ENCODE measurements at places on chromosomes 4 and X.

DNA sequence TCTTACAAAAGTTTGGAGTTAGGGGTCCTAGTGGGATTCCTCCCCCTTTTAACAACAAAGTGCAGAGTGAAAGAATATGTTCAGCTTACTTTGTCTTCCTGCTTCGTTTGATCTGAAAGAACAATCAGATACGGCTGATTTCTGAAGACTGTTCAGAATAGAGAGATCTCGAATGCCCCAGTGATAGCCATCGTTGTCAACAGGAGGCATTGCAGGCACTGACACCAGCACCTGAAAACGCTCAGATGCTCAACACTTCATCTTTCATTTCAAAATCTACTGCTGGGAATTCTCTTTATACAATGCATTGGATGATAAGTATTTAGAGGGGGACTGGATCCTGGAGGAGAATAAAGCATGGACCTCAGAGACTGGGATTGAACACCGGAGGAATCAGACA, 186.3 kb upstream of the TENM3 start:
- DNase-seq: no peak

DNA sequence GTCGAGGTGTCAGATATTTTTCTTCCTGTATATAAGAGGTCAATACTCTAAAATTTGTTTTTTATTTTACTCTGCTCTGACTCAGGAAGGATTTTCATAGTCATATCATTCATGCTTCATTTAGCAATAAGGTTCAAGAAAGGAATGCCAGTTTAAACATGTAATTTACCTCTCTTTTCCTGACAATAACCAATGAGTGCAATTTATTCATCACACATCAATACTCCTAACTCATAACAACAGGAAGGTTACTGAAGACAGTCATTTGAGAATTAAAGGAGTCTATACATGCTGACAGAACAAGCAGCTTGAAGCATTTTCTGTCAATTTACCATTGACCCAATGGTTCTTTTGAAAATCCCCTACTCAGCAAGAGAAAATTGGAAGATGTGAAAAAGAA, 190.3 kb upstream of the RPS6KA3 start:
- no peak for DNase-seq

DNA sequence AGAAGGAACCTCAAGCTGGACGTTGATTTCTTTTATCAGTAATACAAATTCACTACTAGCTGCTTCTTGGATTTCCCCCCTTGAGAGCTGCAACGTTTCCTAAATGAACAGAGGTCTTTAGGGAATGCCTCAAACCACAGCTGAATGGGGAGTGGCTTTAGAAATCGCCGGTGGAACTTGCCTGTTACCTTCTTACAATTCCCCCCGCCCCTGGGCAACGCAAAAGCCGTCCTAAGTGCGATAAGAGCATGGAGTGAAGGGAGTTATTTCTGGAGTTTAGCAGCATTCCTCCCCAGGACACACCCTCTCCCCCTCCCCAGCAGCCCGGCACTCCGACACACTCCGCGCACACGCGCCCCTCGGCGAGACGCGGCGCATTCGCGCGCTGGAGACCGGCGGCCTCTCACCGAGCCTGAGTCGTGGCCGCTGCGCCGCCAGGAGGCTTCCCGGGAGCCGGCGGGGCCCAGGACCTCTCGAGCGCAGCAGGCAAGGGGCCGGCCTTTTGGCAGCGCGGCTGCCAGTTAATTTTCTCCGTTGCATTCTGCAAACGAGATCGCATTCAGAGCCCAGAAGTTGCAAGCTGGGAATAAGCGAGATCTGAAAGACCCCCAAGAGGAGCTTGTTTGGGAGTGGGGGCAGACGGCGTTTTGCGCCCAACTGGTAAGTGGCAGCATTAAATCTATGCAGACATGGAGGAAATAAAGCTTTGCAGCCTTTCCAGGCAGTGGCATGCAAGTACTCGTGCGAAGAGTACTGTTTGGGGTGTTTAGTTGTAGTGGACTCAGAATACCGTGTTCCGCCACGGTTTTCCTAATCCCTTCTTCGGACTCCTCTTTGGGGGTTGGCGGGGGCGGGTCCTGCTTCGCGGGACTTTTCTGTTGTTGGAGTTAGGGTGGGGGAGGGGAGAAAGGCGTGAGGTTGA, 134.7 kb downstream of the PALLD start:
- peak; percentile 25 for DNase-seq

DNA sequence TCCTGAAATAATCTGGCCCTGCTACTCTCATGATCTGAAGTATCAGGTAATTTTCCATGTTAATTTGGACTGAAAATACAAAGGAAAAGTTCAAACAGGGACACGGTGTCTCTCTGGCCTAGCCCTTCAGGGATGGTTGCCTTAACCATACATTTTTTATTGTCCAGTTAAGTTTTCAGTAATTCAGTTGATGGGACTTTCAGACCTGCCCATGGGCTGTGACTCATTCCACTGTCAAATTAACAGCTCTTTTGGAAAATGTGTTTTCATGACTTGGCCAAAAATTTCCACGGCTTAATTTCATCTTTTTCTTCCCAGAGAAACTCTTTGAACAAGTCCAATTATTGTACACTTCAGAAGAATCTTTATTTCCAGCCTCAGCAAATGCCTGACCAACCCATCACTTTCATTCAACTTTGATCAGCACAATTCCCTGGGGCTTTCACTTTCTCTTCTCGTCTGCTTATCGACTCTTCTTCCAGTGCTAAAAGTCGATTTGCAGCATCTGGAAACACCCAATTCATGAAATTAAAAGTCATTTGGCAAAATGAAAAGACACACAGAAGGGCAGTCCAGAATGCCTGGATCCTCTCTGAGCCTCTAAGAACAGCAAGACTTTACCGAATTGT, 293.9 kb downstream of the RAB28 start:
- no peak for DNase-seq

DNA sequence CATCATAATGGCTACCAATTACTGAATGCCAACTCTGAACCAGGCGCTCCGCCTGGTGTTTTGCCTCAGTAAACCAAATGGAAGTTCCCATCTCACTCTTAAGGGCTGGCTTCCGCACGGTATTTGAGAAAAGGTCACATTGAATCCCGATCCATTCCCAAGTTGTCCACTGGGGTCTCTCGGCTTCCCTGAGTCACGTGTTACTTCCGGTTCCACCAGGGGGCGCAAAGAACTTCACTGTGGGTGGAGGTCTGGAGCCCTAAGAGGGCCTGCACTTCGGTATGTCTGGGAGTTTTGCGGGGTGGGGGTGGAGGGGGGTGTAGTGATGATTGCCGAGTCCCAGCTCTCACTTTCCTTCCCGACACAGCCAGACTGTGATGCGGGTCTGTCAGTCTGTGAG, 13.4 kb upstream of the NHS start:
- peak; percentile 18 for DNase-seq

DNA sequence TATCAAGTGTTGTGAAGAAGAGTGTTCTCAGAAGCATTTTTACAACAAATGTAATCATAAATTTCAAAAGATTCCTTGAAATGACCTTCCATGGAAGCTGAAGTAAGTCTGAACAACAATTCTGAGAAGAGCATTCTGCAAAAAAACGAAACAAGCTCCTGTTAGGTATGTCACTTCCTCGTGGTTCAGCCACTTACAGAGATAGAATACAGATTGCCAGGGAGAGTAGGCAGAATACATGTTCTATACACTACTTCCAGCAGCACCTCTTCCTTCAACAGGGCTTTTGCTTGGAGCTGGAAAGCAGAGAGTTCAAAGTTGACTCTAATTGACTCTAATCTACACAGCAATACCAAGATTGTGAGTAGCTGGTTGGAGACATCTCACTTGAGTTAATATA, 274.5 kb downstream of the ADGRA3 start:
- DNase-seq: no peak

GRCh38 chr4:15586066-15586465, 69.1 kb downstream of the FBXL5 start:
- DNase-seq: peak; percentile 36

DNA sequence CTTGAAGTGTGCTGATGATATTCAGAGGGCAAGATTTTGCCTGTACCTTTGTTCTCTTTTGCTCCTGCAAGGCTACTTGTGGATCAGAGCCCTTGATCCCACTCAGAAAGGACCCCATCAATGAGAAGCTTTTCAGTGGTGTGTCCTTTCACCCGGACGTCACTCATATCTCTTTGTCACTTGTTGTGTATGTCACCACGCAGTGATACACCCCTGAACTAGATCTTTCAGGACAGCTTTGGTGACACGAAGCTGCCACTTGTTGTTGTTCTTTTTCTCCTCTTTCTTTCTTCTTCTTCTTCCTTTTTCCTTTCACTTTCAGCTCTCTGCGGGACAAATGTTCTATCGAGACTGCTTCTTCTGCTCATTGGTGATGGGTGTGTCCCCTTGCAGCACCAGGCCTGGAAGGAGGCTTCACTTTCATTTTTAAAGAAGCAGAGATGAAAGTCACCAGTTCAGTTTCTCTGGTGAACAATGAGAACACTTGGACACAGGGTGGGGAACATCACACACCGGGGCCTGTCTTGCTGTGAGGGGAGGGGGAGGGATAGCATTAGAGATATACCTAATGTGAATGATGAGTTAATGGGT, 83.6 kb downstream of the NBDY start:
- peak; percentile 66 for DNase-seq

- DNase-seq: no peak
Measured at GRCh38 chr4:8108261-8108660, 50.4 kb downstream of the ABLIM2 start.

GRCh38 chrX:53239474-53239873, 14.5 kb upstream of the KDM5C start:
- DNase-seq: peak; percentile 41

DNA sequence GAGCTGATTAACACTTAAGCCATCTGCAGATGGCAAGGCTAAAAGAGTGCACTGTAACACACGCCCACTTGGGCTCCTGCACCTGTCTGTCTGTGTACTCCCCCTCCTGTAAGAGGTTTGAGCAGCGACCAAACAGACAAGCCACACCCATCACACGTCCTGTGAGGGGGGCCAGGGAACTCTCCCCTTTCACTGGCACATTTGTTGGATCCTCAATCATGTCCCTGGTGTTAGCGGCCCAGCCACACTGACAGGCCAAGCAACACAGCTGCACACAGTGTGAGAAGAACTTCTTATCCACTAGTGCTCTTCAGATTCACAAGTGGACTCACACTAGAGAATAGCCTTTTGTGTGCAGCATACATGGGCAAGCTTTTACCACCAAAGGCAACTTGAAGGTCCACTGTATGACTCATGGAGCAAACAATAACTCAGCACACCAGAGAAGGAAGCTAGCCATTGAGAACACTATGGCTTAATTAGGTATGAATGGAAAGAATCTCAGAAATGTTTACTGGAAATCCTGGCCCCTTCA, 29.1 kb upstream of the UTP14A start:
- DNase-seq: no peak

DNA sequence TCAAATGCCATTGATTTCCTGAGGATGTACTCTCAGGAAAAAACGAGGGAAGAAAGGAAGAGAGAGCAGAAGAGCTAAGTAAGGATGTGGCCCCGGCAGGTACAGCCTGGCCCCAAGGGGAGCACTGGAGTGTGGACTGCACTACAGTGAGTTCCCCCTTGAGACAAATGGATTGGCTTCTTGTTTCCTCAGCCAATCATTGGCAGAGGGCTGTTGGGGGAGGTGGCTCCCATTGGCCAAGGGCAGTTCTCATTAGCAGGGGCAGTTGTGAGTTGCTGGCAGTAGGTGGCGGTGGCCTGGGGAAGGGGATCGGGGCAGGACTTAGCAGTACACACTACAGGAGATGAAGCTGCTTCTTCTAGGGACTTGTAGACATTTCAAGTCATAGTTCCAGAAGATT, 24.1 kb upstream of the OCIAD2 start:
- DNase-seq: no peak

DNA sequence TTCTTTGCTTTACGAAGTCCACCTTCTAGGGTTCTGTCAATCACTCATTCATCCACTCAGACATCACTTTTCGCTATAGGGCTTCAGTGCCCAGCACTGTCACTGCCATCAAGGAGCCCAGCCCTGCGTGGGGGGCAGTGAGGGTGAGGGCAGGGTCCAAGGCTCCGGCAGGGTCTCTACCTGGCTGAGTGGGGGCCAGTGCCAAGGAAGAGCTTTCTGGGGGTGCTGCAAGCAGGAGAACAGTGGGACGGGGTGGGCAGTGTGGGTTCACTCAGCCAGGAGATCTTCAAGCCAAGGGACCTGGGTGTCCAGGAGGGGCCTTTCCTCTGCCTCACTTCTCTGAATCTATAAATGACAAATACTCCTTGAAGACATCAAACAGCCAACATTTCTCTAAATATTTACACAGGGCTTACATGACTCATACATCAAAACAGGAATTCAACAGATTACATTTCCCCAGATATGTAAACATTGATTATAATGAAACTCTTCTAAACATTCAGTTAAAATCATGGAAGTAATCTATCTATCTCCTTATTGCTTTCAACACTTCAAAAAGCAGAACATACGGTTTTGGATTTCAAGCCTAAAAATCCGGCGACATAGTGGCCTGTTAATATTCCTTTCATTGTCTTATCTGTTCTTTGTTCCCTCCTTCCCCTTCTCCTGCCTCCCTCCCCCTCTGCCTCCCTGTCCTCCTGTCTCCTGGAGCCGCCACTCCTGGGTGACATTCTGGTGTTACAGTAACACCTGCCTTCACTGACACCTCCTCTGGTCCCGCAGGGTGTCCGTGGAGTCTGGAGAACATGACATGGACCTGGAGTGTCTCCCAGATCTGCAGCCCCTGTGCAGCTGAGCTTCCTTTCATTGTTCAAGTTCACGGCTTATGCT, 94.4 kb upstream of the ADRA2C start:
- no peak for DNase-seq

- no peak for DNase-seq
Measured at GRCh38 chrX:43560247-43560946, 95.7 kb upstream of the MAOA start.

DNA sequence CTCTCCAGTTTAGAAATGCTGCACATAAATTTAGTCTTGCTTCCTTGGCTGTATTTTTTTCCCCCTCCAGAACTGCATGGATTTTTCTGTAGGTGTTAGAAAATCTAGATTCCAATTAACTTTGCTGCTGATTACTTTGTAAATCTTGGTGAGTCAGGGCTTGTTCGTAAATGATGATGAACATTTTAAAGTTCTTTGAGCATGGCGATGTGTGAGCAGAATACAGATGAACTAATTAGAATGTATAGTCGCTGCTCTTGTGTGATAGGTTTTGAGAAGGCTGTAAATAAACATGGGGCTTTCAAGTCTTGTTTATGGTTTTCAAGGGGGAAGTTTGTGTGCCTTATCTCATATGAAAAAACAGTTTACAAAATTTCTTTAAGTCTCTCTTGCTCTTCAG, 23.3 kb downstream of the LIMCH1 start:
- DNase-seq: no peak

DNA sequence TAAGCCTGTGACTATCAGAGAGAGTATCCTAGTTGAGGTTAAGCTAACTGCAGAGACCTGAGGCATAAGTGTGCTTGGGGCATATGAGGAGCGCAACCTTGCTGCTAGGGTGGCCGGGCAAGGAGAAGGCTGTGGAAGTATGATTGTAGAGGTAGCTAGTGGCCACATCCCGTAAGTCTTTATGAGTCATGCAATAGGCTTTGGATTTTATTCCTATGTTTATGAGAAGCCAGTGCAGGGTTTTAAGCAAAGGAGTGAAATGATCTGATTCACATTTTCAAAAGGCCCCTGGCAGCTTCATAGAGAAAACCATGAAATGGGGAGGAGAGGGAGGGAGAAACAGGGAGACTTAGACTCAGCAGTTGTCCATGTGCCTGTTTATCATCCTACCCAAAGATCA, 92.1 kb upstream of the WDFY3 start:
- no peak for DNase-seq

GRCh38 chrX:2697306-2697705, 6.2 kb downstream of the CD99 start:
- DNase-seq: no peak
